ENCODE measurements at places on chromosomes 7 and 10. TPM values are rescaled to one million over a fixed set of nuclear protein-coding genes. Genes with fewer than 3 reads are reported as not detected.

DNA sequence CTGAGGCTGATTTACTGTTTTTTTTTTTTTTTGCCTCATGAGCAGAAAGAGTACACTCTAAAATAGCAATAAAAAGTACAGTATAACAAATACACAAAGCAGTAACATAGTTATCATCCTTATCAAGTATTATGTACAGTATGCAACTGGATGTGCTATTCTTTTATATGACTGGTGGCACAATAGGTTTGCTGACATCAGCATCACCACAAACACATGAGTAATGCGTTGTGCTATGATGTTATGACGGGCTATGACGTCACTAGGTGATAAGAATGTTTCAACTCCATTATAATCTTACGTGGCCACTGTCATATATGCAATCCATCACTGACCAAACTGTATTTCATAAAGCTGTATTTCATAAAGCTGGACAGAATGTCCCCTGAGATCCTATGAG lies 189.2 kb upstream of the GLI3 start:
- no peak for DNase-seq

DNA sequence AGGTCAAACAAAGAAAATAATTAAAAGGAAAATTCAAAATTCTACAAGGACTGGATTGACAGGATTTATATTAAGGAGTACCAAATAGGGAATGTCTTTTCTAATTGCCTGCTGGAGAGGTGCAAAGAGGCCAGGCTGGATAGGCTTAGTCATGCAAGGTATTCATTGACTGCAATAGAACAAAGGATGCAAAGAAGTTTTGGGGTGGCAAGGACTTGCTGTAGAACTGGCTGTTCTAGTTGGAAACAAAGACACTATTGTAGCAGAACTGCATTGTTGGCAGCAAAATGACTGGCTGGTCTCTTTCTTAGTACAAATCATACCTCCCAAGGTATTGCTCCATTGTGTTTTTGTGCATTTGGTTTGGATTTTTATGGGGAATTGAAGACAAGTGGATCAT lies 10.1 kb downstream of the ITGB8 start:
- no peak for DNase-seq

- DNase-seq = no peak
Measured at GRCh38 chr10:83038631-83039030, 1100.7 kb upstream of the GHITM start.

GRCh38 chr7:93719546-93719945 lies 145.0 kb upstream of the CALCR start:
- DNase-seq = no peak

DNA sequence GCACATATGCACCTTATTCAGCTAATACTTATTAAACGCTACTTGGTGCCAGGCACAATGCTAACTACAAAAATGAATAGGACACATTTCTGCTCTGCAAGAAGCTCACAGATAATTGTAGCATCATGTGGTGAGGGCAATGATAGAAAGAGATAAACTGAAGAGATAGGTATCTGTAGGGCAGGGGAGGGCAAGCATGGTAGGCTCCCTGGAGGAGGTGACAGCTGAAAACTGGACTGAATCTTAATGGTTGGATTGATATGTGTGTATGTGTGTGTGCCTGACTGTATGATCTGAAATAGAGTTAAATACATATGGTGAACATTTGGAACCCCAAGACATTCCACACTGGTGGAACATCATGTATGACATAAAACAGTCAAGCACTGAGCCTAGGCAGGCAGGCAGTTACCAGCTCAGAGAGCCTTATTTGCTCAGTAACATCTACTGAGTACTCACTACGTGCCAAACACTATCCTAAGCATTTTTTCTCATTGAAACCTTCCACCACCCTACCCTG lies 4.8 kb upstream of the CEP55 start:
- DNase-seq = no peak

DNA sequence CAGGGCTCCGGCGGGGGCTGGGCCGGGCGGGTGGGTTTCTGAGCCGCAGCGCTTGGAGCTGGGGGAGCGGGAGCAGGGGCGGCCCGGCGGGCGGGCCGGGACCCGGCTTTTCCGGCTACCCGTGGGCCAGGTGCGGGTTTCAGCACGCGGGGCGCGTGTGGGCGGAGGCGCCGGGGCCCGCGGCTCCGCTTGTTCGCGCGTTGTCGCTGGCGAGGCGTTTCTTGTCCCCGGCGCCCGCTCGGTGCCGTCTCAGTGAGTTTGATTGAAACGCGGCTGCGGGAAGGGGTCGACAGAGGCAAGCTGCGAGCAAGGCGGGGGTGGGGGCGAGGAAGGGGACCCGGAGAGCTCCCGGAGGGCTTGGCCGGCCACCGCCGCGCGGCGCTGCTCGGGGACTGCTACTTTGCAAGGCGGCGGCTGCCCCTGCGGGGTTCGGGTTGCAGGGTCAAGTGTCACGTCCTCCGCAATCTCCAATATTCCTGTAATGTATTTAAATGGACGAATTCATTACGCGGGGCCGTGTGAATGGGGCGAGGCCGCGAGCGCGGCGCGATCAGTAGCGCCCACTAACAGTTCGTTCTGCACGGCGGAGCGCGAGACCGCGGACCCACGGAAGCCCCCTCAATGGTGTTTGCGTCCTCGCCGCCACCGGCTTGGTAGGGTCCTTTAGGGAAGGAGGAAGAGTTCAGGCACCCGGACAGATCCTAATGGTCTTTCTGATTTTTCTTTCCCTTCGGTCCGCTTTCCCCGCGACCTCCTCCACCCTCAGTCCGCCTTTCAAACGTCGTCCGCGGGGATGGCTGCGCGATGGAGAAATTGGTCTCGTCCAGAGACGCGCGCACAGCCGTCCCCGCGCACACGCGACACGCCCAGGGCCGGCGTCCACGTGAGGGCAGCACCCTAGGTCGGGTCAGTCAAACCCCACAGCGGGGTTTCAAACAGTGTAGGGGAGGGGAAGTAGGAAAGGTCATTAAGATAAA lies 76.9 kb downstream of the INSIG1 start:
- no peak for DNase-seq

DNA sequence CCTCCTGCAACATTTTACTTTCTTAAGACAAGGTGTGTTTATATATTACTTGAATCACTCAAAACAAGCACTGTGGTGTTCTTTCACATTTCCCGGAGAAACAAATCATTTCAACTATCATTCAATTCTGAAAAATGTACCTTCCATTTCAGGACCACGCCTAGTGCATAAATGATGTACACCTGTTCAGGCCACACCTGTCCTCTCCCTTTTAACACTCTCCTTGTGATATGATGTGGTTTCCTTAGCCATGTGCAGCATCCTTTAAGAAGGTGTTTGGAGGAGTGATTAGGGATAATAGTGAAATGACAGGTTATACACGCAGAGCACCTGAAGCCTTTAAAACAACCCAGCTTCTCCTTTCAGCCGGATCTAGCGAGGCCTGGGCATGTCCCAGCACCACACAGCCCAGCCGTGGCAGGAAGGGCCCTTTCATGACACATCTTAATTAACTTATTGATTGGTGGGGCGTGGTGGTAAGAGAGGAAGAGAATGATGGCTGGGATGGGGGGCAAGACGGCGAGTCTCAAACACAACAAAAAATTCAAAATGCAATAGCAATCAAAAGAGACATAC lies 26.9 kb downstream of the ABLIM1 start:
- no peak for DNase-seq

DNA sequence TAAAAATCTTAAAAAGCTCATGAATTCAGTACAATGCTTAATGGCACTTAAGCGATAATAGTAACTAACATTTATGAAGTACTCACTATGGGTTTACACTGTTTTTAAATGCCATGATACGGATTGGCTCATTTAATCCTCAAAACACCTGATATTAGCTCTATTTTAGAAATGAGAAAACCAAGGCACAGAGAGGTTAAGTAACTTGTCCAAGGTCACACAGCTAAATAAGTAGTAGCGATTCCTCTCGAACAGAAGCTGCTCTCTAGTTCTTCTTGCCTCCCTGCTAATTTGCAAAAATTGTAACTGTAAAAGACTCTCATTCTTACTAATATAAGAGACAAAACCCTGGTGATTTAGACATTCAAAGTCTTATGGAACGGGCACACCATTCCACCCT lies 110.7 kb upstream of the RHEB start:
- no peak for DNase-seq

DNA sequence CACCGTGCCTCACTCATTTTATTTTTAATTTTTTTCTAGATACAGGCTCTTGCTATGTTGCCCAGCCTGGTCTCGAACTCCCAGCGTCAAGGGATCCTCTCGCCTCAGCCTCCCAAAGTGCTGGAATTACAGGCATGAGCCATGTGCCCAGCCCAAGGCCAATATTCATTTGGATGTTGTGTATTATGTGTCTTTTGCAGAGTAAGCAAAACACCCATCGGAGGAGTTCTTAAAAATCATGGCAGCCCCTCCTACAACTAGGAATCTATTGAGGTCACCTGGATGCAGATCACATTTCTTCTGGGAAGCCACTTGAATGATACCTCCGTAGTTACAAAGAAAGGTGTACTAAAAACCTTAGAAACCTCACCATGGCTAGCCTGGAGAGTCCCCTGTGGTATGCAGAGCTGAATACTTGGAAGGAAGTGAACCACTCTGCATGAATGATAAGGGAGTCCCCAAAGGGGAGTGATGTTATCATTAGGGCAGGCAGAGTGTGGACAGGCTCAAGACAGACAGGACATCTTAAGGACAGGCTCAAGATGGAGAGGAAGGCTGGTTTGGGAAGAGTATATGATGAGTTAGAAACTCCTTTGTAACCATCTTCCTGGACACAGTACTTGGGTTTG lies 185.7 kb downstream of the TAX1BP1 start:
- no peak for DNase-seq

DNA sequence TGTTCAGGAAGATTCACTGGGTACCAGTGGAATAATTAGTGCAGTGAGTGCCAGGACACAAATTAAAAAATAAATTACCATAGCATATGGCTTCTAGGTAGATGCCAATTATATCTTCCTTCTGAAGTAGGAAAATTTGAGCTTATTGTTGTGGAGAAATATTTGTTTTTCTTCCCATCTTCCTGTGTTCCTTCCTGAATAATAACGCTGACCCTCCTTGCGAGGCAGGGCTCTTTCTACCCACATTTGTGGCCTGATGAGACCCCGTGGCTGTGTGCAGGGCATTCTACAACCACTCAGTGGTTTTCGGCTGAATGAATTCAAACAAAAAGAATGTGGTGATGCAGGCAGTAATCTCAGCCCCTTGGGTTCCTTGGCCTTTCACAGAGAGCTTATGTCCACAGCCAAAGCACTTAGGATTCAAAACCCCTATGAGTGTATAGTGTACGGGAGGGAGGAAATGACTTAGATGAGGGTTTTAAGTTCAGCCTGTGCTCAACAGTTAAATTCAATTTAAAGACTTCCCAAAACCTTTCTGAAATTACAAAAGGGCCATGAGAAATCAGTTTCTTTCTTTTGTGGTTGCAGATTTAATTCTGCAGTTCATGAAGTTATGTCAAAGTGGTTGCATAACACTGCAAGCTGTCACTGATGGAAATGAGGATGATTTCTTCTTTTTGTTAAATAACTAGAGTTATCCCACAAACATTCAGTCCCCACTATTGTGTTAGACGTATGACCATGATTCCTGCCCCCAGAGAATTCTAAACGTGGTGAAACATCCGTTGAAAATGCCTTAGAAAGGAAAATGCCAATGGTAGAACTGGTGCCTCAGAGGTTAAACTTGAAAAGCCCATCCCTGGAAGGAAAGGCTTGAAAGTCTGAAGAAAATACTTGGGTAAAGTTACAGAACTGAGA lies 255.3 kb downstream of the FZD1 start:
- no peak for DNase-seq

LIPK gene
- total RNA-seq = not detected

ANKRD30A gene
- total RNA-seq = not detected

EVX1 gene
- not detected for total RNA-seq

Measured in ovary (tissue), 10 donors.